Epithelial cell of alveolus of lung (primary cell): ENCODE measurements at places on chromosomes 2 and 18. TPM values are rescaled to one million over a fixed set of nuclear protein-coding genes. Genes with fewer than 3 reads are reported as not detected.

COLEC12 gene
- total RNA-seq, result 4.0 and 8.8 TPM in 2 replicates

CNDP1 gene
- total RNA-seq, result not detected in 2 replicates

SCN9A gene
- 1.0 and 15.6 TPM in 2 replicates for total RNA-seq

CFAP221 gene
- total RNA-seq, result not detected in 2 replicates

KIAA2012 gene
- not detected in 2 replicates for total RNA-seq

CHAC2 gene
- total RNA-seq, result 0.16 and 6.9 TPM in 2 replicates

PROC gene
- 0.08 and 0.13 TPM in 2 replicates for total RNA-seq

TMEM247 gene
- not detected in 2 replicates for total RNA-seq

ERCC3 gene
- total RNA-seq, result 22.2 and 25.6 TPM in 2 replicates

C2orf80 gene
- not detected in 2 replicates for total RNA-seq

KCNS3 gene
- 1.4 and 12.4 TPM in 2 replicates for total RNA-seq

SERPINB5 gene
- total RNA-seq, result 1.0 and 1.8 TPM in 2 replicates

CLEC4F gene
- not detected in 2 replicates for total RNA-seq

CAPN10 gene
- total RNA-seq, result 13.6 and 15.6 TPM in 2 replicates

AQP12A gene
- not detected in 2 replicates for total RNA-seq

GKN1 gene
- not detected in 2 replicates for total RNA-seq

CKAP2L gene
- total RNA-seq, result 5.6 and 19.4 TPM in 2 replicates

HAAO gene
- total RNA-seq, result 2.7 and 7.3 TPM in 2 replicates

LHCGR gene
- 0.39 TPM in 1 of 2 replicates, not detected in the other for total RNA-seq

RSAD2 gene
- total RNA-seq, result 1.4 TPM in 1 of 2 replicates, not detected in the other

PLGLB2 gene
- 0.32 TPM in 1 of 2 replicates, not detected in the other for total RNA-seq

OBSL1 gene
- 27.0 and 93.4 TPM in 2 replicates for total RNA-seq
